ENCODE measurements at places on chromosomes 12 and 14.

DNA sequence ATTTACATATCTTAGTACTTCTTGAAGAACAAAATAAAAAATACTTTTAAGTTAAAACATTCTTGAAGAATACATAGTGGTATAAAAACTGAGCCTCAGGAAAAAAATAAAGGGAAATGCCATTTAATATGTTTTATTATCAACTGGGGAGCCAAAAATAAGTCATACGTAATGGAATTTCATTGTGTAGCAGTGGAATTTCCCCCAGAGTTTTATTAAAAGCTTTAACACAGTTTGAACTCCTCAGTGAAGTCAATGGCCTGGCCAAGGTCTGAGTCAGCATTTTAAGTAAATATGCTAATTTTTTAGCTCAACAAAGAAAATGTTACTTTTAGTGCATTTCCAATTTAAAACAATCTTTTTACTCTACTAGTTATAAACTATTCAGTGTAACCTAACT is 350.1 kb upstream of the ATP2B1 start:
- DNase-seq = no peak

DNA sequence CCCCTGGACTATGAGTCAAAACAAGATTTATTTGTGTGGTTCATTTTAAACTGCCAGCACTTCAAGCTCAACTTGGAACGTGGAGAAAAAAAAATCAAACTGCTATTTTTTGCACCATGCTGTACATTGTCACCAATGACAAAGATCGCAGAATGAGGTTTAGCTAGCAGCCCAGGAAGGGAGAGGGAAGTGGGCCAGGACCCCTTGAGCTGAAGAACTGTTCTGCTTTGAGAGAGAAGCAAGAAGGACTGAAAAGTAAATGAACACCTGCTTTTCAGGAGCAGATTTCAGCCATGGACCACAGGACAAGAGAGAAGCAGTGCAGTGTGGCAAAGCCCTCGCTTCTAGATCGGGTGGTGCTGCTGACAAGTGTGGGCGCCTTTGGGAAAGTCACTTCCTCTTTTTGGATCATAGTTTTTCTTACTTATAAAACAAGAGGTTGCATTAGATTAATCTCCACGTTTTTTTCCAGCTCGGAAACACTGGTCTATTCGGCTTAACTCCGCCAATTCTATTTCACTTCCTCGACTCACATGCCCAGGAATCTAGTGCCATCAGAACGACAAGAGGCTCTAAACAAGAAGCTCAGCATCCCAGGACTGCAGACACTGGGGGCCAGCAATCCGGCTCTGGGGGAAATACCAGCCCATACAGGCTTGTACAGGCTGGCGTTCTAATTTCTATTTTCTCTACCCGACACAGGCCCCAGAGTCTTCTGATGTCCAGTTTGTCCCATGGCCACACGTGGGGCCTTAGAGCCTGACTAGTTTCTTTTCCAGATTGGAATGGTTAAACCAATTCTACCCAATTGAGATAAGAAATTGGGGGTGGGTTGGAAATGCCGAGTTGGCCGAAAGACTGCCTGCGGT is 129.9 kb downstream of the CRACR2A start:
- peak; percentile 59 for DNase-seq

- no peak for DNase-seq
These were observed 133.4 kb downstream of the ESRRB start for GRCh38 chr14:76509311-76509710.

DNA sequence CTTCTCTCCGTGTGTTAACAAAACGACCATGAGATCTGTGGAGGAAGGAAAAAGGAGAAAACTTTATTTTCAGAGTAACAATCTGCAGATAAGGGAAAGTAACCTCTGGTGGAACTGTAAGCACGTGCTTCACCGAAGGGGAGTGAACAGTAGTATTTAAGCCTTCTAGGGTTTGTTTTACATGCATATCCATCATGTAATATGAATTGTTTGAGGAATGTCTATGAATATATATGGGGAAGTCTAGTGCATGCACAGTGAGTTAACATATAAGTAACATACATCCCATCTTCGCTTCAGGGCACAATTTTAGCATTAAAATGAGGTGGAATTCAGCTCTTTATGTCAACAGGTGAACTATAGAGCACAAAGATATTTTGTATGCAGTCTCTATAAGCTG is 101.1 kb downstream of the FUT8 start:
- DNase-seq = no peak

GRCh38 chr12:20493934-20494333 is 125.6 kb downstream of the PDE3A start:
- DNase-seq = no peak

- no peak for DNase-seq
These were observed 366.1 kb upstream of the ATXN7L3B start for GRCh38 chr12:74171478-74171909.

- no peak for DNase-seq
These were observed 28.8 kb downstream of the DMAC2L start for GRCh38 chr14:50340963-50341362.

GRCh38 chr12:5861416-5861815 is 83.6 kb downstream of the ANO2 start:
- DNase-seq = no peak

- no peak for DNase-seq
These were observed 362.7 kb upstream of the SYT1 start for GRCh38 chr12:78501825-78502224.

DNA sequence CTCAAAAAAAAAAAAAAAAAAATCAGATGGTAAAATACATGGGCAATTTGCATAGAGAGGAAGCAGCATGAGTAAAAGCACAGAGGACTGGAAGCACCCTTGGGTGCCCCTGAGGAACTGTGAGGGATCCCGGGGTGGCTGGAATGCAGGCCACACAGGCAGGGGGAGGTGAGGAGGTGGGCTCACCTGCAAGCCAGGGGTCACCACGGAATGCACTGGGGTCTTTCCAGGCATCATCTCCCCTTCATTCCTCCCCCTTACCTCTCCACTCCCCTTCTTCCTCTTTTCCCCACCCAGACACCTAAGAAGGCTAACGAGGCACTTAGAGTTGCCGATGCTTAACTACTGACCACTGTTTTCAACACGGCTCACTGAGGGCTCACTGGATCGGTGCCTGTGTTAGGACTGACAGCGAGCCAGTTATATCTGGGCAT is 14.4 kb upstream of the HIP1R start:
- no peak for DNase-seq

DNA sequence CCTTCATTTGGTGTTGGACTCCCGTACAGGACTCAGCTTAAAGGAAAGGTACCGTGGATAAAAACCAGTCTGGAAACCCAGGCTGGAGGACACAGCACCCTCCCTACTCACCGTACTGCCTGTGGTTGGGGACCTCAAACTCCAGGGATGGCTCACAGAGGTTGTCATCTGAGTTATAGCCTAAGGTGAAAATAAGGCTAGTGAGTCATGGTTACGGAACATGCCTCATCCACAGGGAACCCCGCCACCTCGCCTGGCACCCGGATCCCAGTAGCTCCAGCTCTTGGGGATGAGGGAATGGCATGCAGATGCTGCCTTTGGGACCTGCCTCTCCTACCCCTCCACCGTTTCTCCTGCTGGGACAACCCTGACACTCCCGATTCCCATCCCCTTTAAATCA is 36.8 kb upstream of the GPR68 start:
- DNase-seq = no peak

- peak; percentile 67 for DNase-seq
These were observed 21.3 kb upstream of the OASL start for GRCh38 chr12:121060149-121061001.

DNA sequence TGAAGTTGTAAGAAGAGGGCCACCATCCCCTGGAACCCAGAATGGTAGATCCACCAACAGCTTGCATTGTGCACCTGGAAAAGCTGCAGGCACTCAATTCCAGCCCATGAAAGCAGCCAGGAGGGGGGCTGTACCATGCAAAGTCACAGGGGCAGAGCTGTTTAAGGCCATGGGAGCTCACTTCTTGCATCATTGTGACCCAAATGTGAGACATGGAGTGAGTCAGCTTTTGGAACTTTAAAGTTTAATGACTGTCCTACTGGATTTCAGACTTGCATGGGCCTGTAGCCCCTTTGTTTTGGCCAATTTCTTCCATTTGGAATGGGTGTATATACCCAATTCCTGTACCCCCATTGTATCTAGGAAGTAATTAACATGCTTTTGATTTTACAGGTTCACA is 50.8 kb downstream of the SLC16A7 start:
- DNase-seq = no peak

GRCh38 chr12:46898989-46899388 is 73.2 kb upstream of the SLC38A4 start:
- no peak for DNase-seq

GRCh38 chr14:96117101-96117897 is 78.1 kb downstream of the C14orf132 start:
- peak; percentile 69 for DNase-seq

GRCh38 chr14:24388474-24389179 is 10.2 kb upstream of the NYNRIN start:
- DNase-seq = no peak

DNA sequence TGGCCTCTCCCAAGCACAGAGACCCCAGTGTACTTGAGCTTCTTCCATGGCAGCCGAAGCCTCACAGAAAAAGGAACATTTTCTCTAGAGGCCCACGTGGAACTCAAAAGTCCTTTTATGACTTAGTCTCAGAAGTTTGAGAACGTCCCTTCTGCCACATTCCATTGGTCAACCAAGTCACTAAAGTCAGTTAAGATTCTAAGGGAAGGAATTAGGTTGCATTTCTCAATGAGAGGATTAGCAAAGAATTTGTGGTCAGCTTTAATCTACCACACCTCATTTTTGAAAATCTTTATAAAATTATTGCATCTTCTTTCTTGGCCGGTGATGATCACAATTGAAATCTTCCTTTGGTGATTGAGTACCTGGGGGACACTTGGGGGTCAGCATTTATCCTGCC is 279.9 kb upstream of the TBX3 start:
- no peak for DNase-seq

DNA sequence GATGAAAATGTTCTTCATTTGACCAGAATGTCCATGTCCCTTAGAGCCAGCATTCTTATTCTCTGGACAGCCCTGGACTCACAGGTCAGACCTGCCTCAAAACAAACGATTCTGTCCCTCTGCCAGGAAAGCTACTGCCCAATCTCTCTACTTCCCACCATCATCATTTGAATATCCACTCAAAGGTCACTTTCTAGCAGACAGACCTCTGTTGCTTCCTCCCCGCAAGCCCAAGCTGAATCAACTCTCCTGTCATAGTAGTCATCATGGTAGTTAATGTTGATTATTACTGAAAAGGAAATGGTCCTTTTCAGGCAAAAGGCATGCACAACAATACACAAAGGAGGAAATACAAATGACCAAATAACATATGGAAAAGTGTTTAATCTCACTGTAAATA is 39.6 kb upstream of the CPM start:
- no peak for DNase-seq

GRCh38 chr12:115118177-115118724 is 434.3 kb upstream of the TBX3 start:
- DNase-seq = no peak

- no peak for DNase-seq
These were observed 14.1 kb downstream of the PRKD1 start for GRCh38 chr14:29913566-29913965.
